ENCODE measurements at places on chromosomes 11 and 22.

DNA sequence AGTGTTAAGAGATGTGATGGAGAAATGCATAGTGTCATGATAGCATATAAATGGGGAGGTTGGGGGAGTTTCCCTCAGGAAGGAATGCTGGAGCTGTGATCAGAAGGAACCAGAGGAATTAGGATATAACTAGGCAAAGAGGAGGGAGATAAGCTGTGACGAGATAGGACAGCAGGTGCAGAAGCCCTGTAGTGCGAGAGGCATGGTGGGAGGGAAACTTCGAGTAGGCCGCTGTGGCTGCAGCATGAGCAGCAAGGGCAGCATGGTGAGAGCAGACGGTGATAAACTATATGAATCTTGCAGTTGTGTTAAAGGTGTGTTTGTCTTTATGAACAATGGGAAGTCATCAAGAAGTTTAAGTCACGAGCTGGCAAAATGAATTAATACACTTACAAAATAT is 109.9 kb downstream of the EMSY start:
- no peak for DNase-seq

- DNase-seq = no peak
Measured at GRCh38 chr11:971092-971690, 45.5 kb downstream of the AP2A2 start.

- DNase-seq = peak; percentile 56
Measured at GRCh38 chr11:102204174-102204573, 93.9 kb downstream of the YAP1 start.

DNA sequence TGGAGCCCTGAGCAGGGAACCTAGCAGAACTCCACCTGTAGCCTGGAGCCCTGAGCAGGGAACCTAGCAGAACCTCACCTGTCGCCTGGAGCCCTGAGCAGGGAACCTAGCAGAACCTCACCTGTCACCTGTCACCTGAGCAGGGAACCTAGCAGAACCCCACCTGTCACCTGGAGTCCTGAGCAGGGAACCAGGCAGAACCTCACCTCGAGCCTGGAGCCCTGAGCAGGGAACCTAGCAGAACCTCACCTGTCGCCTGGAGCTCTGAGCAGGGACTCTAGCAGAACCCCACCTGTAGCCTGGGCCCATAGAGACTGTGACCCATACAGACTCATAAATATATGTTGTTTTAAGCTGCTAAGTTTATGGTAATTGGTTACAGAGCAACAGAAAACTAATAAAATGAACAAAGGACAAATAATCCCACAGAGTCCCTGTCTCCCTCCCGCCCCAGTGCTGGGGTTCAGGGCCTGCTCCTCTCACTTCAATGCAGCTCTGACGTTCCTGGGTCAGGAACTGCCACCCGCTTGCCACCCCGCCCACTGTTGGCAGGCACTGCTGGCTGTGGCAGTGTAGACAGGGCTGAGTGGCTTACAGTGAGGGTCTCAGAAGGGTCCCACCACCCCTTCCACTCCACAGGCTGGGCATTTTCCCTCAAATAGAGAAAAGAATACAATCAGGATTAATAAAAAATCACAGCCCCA is 259.1 kb downstream of the TBC1D22A start:
- no peak for DNase-seq

- peak; percentile 97 for DNase-seq
Measured at GRCh38 chr11:94449437-94449836, 44.2 kb downstream of the MRE11 start.

GRCh38 chr11:60957188-60957587 is 5.2 kb upstream of the SLC15A3 start:
- DNase-seq = peak; percentile 87

- peak; percentile 47 for DNase-seq
Measured at GRCh38 chr11:46361283-46362155, 14.3 kb downstream of the DGKZ start.

DNA sequence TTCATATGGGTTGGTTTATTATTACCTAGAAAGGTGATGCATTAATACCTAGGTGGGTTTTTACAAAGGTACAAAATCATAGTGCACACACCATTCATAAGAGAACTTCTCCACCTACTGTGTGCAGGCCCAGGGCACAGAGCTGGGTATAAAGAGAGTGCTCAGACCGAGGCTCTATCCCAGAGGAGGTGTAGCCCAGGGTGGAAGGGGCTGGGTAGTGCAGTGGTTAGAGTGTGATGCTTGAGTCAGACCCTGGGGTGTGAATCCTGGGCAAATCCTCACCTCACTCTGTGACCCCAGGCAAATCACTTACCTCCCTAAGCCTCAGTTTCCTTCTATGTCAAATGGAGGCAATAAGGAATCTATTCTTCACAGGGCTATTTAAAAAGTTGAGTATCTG is 32.2 kb downstream of the PARVG start:
- no peak for DNase-seq

- peak; percentile 78 for DNase-seq
Measured at GRCh38 chr11:83241291-83241946, 44.7 kb downstream of the CCDC90B start.

DNA sequence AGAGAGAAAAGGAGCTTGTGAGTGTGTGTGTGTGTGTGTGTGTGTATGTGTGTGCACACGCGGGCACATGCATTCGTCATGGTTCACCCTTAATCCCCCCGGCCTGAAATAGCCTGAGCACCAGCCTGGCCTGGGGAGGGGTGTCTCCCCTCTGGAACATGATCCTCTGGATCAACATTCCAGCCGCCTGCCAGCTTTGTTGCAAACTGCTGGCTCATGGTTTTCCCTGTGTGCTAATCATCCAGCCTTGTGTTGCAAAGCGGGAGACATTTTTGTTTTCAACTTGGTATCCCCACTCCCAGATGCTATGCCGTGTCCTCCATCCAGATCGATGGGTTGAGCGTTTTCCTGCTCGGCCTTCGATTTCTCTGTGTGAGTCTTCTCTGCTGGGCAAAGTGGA is 94.3 kb downstream of the FEZ1 start:
- no peak for DNase-seq

- no peak for DNase-seq
Measured at GRCh38 chr11:46216765-46217089, 60.7 kb upstream of the CREB3L1 start.

DNA sequence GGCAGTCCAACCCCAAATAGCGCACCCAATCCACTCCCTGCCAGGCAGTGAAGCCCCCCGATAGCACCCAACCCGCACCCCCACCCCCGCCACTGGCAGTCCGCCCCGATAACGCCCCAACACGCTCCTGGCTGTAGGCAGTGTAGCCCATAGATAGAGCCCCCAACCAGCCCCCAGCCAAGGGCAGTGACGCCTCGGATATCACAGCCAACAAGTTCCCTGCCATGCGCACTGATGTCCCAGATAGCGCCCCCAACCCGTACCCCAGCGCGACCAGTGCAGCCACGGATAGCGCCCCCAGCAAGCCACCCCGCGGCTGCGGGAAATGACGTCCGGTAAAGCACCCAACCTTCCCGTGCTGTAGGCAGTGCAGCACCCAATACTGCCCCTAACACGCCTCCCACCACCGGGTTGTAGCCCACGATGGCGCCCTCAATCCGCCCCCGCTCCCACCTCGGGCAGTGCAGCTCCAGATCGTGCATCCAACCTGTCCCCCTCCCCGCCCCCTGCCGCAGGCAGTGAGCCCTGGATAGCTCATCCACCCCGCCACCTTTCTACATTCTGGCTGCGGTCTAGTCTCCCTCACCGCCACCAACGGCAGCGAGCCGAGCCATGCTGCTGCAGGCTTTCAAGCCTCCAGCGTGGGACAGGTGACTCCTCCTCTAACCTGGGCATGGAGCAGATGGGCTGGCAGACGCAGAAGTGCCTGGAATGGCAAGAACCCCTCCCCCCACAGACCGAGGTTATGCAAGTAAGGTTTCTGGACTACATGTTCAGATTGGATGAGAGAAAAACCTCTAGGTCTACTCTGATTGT is 625 bp downstream of the RFPL2 start:
- DNase-seq = no peak

- DNase-seq = no peak
Measured at GRCh38 chr11:133892584-133893380, 47.5 kb upstream of the SPATA19 start.

- peak; percentile 94 for DNase-seq
Measured at GRCh38 chr22:32720924-32721323, 80.6 kb upstream of the TIMP3 start.

GRCh38 chr11:61609980-61610366 is 29.1 kb upstream of the SYT7 start:
- no peak for DNase-seq

- no peak for DNase-seq
Measured at GRCh38 chr11:117972629-117973502, 13.3 kb upstream of the IL10RA start.

DNA sequence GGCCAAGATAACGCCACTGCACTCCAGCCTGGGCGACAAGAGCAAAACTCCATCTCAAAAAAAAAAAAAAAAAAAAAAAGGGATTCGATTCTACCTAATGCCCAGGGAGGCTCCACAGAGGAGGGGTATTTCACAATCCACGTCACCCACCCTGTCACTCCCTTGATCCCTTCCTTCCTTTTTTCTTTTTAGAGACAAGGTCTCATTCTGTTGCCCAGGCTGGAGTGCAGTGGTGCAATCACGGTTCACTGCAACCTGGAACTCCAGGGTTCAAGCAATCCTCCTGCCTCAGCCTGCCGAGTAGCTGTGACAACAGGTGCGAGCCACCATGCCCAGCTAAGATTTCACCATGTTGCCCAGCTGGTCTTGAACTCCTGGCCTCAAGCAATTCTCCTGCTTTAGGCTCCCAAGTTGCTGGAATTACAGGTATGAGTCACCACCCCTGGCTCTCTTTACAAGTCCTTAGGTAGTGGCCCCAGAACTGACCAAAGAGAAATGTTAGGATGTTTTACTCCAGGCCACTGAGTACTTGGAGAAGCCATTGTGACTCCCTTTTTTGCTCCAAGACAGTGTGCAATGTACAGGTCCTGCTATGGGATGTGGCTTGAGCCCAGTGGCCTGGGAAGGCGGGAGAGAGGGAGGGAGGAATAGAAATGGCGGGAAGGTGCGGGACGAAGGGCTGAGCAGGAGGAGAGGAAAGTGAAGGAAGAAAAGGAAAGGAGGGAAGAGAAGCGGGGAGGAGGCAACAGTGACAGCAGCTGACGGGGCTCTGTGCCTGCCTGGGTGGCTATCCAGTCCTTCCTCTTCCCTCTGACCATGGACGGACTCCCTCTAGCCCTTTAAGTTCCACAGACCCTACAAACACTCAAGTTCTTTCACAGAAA is 11.8 kb upstream of the FXYD2 start:
- DNase-seq = no peak

DNA sequence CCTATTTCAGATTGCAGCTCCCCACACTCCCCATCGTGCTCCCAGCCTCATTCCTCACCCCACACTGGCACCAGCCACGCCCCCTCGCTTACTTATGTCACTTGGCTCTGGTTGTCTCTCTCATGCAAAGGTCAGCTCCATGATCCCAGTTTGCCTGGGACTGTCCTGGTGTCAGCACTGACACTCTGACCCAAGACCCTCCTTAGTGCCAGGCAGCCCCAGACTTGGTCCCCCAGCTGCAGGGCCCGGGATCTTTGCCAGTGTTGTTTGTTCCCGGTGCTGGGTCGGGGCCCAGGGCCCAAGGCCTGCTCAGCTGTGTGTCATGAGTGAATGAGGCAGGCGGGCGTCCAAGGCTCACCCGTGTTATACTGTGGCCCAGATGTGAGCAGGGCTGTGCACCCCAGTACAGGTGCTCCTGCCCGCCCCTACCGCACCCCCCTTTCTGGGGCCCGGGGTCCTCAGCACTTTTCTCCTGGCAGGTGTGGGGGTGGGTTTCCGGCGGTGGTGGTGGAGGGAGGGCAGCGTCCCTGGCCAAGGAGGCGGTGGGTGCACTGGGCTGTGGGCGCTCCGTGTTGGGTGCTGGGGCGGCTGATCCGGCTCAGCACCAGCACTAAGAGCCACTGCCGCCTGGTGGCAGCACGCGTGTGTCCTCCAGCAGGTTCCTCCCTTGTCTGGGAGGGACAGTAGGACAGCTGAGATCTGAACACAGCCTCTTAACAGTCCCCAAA is 19.5 kb downstream of the IL17REL start:
- peak; percentile 47 for DNase-seq

GRCh38 chr11:10876158-10876557 is 18.3 kb upstream of the ZBED5 start:
- DNase-seq = no peak

- DNase-seq = no peak
Measured at GRCh38 chr11:11155962-11156815, 196.9 kb downstream of the CSNK2A3 start.

DNA sequence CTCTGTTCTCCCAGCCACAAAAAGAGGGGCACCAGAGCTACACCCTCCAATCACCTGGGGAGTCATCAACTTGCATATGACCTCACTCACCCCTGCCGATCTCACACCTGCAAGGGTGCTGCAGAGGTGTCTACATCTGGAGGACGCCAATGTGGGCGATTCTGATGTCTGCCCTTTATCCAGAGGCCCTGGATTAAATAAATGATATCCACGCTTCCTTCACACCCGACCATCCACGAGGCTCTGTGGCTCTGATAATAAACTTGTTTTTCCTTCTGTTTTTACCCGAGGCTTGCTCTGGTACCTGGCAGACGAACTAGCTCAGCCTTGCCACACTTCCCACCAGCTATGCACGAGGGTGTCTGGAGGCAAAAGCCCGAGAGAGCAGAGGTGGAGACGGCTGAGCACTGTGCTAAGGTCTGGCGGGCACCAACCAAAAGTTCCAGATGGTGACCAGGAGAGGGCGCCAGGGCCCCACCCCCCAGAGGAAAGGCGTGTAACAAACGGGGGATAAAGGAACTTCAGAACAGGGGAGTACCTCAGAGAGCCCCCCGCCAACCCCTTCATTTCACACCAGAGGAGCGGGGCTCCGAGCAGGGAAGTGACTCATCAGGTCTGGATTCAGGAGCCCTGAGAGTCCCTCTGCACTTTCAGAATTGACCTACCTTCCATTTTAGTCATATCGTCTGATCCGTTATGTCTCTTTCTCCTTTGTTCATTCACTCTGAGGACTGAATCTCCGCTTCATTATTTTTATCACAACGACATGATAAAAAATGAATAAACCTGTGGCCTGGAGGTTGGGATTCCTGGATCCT is 13.5 kb downstream of the SCN3B start:
- peak; percentile 29 for DNase-seq

- DNase-seq = peak; percentile 63
Measured at GRCh38 chr11:127843483-127844396, 743.6 kb downstream of the ETS1 start.

- no peak for DNase-seq
Measured at GRCh38 chr22:23066200-23067022, 3.9 kb upstream of the GNAZ start.

DNA sequence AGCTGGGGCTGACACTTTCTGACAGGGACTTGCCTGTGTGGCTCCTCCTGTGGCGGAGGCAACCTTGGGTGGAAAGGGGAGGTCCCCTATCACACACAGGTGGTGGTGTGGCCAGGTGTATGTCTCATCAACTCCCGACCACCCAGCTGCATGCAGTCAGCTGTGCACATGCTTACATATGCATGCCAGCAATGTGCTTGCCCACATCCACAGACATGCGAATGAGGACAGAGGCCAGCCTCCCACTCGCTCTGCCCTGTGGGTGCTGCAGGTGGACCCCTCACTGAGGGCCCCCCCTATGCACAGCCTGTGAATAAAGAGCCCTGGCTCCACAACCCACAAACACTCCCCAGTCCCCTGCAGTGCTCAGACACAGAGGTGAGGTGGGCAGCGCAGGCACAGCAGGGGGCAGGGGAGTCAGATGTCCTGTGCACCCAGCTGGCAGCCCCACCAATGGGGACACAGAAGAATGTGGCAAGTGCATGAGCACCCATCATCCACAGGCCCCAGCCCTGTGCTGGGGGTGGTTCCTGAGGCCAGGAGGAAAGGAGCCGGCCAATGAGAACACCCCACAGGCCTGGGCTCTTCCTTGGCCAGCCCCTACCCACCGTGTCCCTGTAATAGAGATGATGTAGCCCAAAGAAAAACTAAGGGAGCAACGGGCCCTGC is 9.5 kb downstream of the GNB1L start:
- no peak for DNase-seq
